ENCODE measurements at places on chromosomes 2 and 18. TPM values are rescaled to one million over a fixed set of nuclear protein-coding genes. Genes with fewer than 3 reads are reported as not detected.
A peak's percentile ranks its signal among the peaks of the same experiment; 100 is the strongest.

The TRABD2A gene
- 24.7 TPM for polyA plus RNA-seq

The CCDC178 gene
- polyA plus RNA-seq = 2.2 TPM

The GREB1 gene
- polyA plus RNA-seq = 13.7 TPM

The SLC14A1 gene
- polyA plus RNA-seq = 3.1 TPM

The ODC1 gene
- 216 TPM for polyA plus RNA-seq

The RSAD2 gene
- 3.5 TPM for polyA plus RNA-seq

The CTLA4 gene
- polyA plus RNA-seq = 0.34 TPM

The GNAL gene
- polyA plus RNA-seq = 3.0 TPM

The SLC16A14 gene
- polyA plus RNA-seq = 8.5 TPM

- DNase-seq = no peak
Observed at GRCh38 chr2:160132761-160133160, 67.3 kb downstream of the ITGB6 start.

GRCh38 chr18:15198116-15198389 lies 450.1 kb downstream of the ANKRD30B start:
- DNase-seq = peak; percentile 50

DNA sequence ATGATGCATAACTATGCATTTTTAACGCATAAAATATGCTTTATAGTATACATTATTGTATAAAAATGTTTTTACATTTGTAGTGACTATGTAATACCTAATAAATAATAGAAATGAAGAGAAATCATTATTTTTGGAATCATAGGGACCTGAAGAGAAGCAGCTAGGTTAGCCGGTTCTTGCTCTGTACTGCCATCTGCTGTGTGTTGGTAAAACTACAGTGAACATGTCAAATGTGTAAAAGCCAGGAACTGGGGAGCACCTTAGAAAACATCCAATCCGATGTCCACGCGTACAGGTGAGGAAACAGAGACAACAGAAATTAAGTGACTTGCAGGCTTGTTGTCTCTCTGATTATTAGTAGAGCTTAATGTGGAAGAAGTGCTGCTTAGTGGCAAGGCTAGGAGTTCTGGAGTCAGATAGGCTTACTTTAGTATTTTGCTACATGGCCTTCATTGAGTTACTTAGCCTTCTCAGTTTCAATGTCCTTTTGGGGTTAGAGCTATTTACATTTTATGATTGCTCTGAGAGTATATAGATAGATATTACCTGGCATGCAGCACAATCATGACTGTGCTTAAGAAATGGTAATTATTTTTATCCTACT lies 386.5 kb downstream of the DLGAP1 start:
- peak; percentile 45 for DNase-seq

- no peak for DNase-seq
Observed at GRCh38 chr2:177080746-177081284, 131.8 kb upstream of the HNRNPA3 start.

- no peak for DNase-seq
Observed at GRCh38 chr2:123935405-123935804, 89.7 kb upstream of the CNTNAP5 start.

DNA sequence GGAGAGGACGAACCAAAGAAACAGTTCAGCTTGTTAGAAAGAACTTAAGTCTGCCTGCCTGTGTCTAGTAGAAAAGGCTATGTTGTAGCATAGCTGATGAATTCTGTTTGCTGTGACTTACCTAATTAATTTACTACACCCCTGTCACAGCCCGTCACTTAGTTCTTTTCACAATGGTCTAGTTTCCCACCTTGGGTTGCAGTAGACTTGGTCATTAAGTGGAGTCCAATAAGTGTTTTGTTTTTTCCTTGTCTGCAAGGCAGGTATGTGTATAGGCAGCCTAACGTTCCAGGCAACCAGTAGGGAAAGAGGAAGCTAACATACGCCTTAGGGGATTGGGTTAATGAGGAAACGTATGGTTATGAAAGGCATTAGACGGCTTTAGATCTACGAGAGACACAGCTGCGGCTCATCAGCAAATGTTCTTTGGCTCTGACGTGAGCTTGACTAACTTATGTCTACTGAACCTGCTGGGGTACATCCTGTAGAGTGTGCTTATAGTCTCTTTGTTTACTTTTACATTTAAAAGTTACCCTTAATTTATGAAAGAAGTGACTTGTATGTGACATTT lies 180.1 kb downstream of the PRPF40A start:
- DNase-seq = no peak

DNA sequence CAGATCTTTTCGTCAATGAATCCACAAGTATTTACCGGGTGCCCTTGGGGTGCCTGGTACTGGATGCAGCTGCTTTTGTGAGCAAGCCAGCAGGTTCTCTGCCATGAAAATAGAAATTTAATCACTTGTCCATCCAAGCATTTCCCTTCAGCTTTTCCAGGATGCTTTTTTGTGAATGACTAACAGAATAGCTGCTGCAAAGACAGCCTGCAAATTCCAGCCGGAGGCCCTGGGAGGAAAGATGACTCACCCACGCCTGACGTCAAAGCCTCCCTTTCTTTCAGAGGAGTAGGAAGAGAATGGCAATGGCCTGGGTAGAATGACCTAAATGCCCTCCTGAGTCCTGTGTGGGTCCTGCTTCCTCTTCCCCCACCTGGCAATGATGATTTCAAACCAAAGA lies 111.9 kb downstream of the AP1S3 start:
- DNase-seq = peak; percentile 33

- no peak for DNase-seq
Observed at GRCh38 chr2:19198381-19198780, 160.0 kb downstream of the OSR1 start.

GRCh38 chr2:239223310-239224198 lies 177.3 kb downstream of the HDAC4 start:
- DNase-seq = no peak

DNA sequence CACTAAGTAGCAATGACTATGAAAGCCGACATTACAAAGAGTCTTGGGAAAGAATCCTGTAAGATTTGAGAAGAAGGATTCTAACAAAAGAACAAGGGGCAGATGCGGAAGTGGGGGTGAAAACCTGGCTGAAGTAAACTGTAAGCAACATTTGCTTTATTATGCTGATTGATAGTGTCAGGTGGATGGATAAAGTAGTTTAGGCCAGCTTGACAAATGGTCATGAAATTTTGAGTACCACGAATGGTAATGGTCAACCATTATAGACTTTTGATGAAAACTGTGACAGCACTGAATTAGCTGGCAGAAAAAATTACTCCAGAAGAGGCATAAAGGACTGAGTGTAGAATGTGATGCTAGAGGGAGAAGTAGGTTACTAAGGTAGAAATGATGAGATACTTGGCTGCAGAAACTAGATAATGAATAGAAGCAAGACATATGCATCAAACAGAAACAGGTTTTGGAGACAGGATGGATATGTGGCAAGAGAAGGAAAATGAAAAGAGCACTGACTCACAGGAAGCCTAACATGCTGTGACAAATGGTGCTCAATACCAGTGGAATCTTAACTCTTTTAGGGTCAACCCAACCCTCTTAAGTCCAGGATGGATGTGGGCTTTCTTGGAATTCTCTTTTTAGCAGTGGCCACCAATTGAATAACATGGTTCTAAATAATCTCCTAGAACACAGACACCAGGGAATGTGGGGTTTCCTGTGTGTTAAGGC lies 6.8 kb downstream of the THUMPD2 start:
- no peak for DNase-seq

- DNase-seq = no peak
Observed at GRCh38 chr18:1466035-1466434, 561.4 kb downstream of the ADCYAP1 start.

DNA sequence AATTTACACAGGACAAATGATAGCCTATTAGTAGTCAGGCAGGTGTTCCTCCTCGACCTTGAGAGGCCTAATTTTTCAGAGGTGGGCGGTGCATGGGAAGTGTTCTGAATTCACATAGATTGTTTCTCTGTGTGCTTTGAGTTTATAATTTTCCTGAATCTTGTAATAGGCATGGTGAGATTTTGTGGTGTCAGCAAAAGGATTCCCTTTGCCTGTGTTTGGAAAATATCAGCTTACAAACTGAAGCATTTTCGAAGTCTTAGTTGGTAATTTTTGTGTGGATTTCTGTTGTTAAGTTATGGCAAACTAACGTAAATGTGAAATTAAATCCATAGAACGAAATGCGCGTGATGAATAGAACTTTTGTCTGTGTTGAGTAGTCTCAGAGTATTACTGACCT lies 194.0 kb upstream of the RBMS1 start:
- no peak for DNase-seq

DNA sequence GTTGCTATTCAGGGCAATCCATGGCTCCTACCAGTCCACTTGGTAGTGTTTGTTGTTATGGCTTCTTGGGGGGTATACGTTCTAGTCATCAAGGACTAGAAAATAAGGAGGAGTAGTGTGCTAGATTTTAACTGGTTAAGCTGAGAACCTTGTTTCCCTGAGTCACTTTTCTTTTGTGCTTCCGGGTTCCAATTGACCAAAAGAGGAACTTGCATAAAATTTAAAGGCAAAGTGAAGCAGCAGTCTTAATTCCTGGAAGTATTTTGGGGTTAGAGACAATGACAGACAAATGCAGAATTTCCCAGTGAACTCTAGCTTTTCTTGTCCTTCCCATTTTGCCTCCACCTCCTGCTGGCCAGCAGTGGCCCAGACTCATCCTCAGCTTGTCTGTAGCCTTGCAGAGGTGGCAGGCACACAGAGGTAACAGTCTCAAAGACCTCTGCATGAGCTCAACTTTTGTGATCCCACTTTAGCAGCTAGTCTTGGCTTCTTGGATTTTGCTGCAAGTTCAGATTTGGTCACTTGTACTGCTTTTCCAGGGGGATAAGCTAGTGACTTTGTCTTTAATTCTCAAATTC lies 1105.8 kb upstream of the NXPH2 start:
- no peak for DNase-seq

DNA sequence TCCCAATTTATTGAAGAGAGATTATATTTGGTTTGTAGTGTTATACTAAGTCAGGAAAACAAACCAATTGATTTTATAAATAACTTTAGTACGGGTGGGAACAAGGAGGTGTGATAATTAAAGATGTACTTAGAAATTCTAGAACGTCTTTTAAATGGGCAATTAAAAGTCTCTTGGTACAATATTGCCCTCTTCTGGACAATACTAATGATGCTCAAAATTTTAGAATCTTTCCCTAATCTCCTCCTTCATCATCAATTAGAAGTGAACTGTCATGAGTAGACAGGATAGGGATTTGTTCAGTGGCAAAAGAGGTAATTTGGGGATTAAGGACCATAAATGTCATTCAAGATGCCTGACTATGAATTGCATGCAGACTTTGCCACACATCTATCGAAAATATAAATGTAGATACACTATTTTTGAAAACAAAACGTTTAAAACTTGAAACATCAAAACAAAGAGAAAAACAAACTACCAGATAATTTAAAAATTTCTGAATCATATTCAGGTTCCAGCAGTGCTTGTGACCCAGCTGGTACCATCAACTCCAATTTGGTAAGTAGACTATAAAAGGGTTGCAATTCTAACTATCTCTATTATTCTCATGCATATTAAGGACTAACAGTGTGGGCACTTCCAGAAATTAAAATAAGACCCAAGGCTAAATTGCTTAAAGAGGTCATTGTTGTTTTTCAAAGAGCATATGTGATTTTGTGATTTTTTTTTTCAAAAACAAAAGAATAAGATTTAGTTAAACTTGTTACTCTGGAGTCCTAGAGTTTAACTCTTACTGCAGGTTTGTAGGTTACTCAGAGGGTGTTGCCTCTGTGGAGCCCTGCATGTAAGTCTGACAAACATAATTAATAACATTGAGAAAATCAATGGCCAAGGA lies 123.5 kb downstream of the LAMA3 start:
- DNase-seq = peak; percentile 13

DNA sequence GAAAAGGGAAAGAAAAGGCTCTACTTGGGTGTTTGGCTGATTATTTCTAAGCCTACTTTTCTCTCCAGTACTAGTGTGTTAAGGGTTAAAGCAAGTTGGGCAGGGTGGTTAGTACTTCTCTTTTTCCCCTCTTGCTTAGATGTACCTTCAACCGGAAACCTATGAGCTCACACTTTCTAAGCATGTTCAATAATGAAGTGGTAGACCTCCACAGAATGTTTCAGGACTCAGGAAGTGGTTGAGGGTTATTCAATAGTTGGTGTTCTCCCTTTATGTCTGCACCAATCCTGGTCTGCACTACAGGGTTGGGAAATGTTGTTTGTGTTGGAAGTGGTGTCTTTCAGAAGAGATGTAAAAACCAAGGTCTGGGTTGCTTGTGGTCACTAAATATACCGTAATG lies 137.1 kb downstream of the ZEB2 start:
- no peak for DNase-seq

GRCh38 chr2:219675221-219675620 lies 47.8 kb downstream of the SLC4A3 start:
- no peak for DNase-seq

DNA sequence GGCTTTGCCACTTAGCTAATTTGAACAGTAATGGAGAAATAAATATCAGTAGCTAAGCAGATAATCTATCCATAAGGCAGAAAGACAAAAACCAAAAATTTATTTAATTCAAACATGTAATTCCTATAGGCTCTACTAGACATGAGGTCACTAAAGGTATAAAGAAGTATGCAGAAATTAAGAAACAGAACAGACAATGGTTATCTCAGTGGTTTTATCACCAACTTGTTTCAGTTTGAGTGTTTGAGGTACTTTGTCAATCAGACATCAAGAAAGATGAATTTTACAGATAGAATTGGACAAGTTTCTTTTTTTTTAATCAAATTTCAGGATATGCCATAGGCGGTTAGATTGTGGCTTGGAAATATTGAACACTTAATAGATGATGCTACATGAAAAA lies 67.4 kb upstream of the ZEB2 start:
- DNase-seq = no peak

GRCh38 chr2:217106650-217107014 lies 246.8 kb upstream of the TNP1 start:
- DNase-seq = no peak

GRCh38 chr2:98907385-98907784 lies 28.6 kb downstream of the CRACDL start:
- DNase-seq = no peak

DNA sequence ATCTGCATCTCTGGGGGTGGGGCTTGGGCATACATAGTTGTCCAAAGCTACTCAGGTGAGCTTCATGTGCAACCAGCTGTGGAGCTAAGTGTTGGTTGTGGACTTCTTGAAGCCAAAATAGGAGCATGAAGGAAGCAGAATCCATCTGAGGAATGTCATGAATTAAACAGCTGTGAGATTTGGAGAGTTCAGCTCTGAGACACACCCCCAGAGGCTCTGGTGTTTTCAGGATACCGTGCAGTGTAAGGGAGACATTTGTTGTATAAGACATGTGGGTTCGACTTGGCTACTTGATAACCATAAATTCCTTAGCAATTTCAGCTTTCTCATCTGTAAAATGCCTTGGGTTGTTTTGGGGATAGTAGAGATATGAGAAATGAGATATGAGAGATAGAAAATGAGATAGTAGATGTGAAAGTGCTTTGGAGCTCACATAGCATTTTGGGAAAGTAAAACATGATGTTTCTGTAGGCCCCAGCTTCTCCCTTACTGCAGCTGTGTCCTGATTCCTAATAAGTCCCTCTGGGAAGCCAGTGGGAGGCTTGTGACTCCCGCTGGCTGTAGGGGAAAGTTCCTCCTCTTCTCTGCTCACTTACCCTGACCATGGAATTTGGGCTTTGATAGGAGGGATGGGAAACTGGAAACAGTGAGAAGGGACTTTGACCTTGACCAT lies 50.0 kb downstream of the DPYSL5 start:
- DNase-seq = no peak
